ENCODE measurements at places on chromosomes 12 and 14.

DNA sequence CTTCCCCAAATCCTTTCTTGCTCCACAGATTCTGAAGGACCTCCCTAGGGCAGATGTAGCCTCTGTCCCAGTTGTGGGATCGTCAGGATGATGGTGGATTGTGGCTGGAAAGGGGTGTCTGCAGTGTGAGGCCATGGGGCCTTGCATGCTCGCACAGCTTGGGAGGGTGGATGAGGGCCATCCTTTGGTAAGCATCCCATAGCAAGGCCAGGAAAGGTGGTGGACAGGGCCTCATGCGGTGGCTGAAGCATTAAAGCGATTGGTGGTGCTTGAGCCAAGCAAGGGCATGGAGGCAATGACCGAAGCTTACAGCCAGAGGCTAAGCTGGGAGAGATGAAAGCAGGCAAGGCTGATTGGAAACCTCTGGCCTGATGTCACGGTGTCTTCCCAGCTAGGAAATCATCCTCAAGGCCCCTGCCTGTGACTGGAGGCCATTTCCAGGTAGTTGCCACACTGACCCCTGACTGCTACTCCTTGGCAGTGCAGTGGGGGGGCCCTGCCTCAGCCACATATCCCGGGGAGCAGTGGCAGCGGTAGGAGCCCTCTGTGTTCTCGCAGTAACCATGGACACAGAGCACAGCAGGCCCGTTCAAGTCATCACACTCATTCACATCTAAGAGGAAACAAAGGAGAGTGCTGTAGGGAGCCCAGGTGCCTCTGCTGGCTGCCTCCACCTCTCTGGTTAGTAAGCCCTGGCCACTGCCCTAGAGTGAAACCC, 7.0 kb downstream of the ISCA2 start:
- no peak overlapping the region for H3K4me3 ChIP-seq
- H3K27me3 ChIP-seq, result no peaks in the 10 kb centered on the region
- H3K4me1 ChIP-seq, result no peaks in the 10 kb centered on the region
- no peak overlapping the region for H3K27ac ChIP-seq
- H3K36me3 ChIP-seq, result no peaks in the 10 kb centered on the region
- DNase-seq, result no peak

DNA sequence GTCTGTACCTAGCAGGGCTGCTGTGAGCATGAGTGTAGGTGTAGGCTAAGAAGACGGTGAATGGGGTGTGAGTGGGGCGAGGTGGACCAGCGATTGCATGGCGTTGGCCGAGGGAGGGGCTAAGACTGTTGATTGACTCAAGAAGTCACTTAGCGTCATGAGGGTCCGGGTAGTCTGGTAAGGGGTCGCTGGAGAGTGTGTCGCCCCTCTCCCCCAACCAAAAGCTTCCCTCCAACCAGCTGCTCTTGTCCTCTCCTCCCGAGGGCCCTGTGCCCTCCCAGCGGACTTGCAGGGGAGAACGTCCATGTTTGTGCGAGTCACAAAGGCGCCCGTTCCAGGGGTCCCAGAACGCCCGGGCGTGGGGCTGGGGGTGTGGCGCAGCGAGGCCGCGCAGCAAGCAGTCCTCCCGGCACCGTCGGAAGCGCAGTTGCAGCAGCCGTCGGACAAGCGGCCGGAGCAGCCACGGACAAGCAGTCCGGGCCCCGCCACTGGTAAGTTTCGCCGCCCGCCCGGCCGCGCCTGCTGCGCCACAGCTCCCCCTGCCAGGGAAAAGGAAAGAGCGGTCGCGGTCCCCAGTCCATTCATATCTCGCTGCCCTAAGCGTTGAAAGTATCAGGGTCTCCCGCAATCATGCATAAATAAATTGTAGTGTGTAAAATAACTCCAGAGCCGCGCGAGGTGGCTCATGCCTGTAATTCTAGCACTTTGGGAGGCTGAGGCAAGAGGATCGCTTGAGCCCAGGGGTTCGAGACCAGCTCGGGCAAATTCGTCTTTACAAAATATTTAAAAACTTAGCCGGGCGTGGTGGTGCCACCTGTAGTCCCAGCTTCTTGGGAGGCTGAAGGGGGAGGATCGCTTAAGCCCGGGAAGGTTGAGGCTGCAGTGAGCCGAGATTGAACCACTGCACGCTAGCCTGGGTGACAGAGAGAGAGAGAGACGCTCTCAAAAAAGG, at the start of gene CCDC63:
CCDC63 (plus strand) TSS at position 373 of the 952 bp plus-strand sequence. CDS start 5,968 bp downstream, outside the sequence.
- peak within 1 kb of the TSS; percentile 78 for H3K4me3 ChIP-seq
- peak; percentile 68 for DNase-seq
- H3K27me3 ChIP-seq, result no peaks in the 10 kb centered on the region
- H3K4me1 ChIP-seq, result peaks cover 16% of the 10 kb centered on the region
- H3K36me3 ChIP-seq, result no peaks in the 10 kb centered on the region

- no peak overlapping the region for H3K27ac ChIP-seq
- H3K36me3 ChIP-seq, result no peaks in the 10 kb centered on the region
- DNase-seq, result no peak
- H3K4me1 ChIP-seq, result no peaks in the 10 kb centered on the region
- no peak overlapping the region for H3K4me3 ChIP-seq
Observed at GRCh38 chr14:71206766-71207371, 299.6 kb downstream of the PCNX1 start.

- no peak overlapping the region for H3K27ac ChIP-seq
- no peak for DNase-seq
- H3K4me3 ChIP-seq, result no peak overlapping the region
- H3K27me3 ChIP-seq, result no peaks in the 10 kb centered on the region
Observed at GRCh38 chr14:50794068-50794645, 36.8 kb downstream of the NIN start.

DNA sequence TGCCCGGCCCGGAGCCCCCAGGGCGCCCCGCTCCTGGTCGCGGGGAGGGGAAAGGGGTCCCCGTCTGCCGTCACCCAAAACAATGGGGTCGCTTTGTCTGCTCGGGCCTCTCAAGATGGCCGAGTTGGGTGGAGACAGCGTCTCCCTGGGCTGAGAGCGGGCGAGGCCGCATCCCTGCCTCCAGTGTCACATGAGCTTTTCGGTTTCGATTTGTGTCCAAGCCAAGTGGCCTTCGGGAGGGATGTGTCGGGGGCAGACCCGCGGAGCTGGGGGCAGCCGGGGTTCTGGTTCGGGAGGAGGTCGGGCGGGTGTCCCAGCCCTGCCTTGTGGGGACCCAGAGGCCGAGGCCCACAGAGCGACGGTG, 790 bp downstream of the DYNC1H1 start:
- peak; percentile 27 for DNase-seq
- no peaks in the 10 kb centered on the region for H3K27me3 ChIP-seq

DNA sequence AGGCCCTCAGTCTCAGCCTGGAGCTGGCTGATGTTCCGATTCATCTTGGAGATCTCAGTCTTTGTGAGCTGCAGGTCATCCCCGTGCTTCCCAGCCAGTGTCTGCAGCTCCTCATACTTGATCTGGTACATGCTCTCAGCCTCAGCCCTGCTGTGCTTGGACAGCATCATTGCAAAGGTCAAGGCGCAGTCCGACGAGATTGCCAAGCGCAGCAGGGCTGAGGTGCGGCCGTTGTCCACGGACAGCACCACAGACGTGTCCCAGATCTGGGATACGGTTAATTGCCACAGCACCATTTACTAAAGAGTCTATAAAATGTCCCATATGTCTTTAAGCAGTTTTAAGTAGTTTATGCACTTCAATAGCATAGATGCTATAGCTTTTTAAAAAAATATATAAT, 965.7 kb downstream of the FSCB start:
- H3K4me1 ChIP-seq, result no peaks in the 10 kb centered on the region
- H3K27me3 ChIP-seq, result no peaks in the 10 kb centered on the region
- no peak overlapping the region for H3K27ac ChIP-seq
- DNase-seq, result no peak

DNA sequence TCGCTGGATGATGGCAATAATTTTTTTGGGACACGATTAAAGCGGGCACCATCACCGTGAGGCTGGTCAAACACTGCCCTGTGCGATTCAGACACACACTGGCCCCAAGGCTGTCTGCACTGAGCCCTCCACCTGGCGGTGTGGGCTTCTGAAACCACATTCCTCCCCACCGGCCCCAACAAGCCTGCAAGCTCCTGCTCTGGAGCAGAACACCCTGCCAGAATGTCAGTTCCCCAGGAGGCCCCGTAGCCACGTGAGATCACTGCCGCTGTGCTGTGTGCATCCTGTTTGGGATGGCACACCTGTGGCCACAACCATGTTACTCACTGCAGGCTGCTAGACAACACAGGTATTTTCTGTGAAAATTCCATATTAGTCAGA, 7.9 kb downstream of the GSC start:
- no peak for DNase-seq
- no peak overlapping the region for H3K27ac ChIP-seq
- H3K27me3 ChIP-seq, result no peaks in the 10 kb centered on the region
- no peak overlapping the region for H3K4me3 ChIP-seq

- no peak overlapping the region for H3K4me3 ChIP-seq
- DNase-seq, result no peak
- H3K27me3 ChIP-seq, result no peaks in the 10 kb centered on the region
- no peaks in the 10 kb centered on the region for H3K4me1 ChIP-seq
- no peaks in the 10 kb centered on the region for H3K36me3 ChIP-seq
Observed at GRCh38 chr14:34911209-34912150, 36.3 kb upstream of the BAZ1A start.

GRCh38 chr14:64689289-64689688, 14.9 kb upstream of the PLEKHG3 start:
- H3K4me1 ChIP-seq, result no peaks in the 10 kb centered on the region
- H3K27me3 ChIP-seq, result no peaks in the 10 kb centered on the region
- no peaks in the 10 kb centered on the region for H3K36me3 ChIP-seq
- no peak for DNase-seq

All from HCT116 (cell line).